ENCODE measurements at places on chromosomes 6 and 20.

DNA sequence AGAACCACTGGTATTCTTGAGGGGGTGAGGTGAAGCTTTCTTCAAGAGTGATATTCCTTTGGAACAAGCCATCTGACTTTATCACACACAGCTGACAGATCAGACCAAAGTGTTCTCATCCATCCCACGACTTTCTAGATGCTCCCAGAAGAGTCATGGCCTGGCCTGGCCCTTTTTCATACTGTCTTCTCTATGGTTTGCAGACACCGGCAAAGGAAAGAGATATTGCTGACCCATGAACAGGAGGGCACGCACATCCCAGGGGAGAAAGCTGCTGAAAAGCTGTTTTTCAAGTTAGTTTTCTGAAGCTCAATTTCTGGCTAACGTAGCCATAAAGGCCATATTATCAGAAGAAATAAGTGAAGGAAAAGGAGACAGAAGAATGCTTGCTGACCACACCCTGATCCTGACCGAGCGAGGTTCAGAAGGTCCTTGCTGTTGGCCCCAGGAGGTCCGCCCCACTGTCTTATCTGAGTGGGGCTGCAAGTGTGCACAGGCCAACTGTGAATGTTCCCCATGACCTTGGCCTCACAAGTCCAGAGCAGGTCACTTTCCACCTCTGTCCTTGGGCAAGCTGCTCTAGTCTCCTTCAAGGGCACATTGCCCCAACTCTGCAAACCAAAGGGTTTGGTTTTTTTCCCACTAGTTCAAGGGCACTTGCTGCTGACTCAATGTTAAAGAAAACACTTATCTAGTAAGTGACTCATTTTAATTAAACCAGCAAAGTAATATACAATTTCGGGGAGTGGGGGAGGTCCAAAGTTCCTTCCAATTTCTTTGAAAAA lies 2.0 kb downstream of the ACSS1 start:
- no peak for DNase-seq

DNA sequence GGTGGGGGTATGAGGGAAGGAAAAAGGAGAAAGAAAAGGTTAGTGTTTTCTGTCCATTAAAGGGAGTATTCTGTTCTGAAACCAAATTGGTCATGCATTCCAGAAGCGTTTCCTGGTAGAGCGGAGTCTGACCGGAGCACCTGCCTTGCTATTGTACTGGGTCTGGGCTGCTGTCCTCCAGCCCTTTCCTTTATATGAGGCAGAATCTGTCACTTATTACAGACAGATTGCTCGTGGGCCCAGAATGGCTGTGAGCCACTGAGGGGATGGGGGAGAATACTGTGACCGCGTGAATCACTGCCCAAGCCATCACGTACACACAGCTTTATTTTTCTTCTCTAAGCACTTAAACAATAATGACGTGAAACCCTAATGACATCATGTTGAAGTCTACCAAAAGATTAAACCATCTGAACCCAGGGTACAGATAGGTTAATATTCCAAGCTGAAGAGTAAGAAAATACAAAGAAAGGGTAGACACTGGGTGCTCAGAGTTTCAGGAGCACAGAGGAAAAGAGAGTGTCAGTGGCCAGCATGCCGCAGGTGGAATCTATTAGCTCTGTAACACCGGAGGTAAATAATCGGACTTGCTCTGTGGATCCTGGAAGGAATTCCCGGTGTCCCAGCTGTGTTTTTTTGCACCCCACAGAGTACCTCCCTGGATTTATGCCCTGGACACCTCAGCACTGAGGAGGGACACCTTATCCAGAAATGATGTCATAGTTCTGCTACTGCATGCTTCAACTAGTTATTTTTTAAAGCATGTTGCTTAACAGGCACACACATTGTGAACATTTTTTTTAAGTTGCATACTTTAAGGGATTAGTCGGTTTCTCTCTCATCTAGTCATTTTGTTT lies 573.3 kb downstream of the PKHD1 start:
- no peak for DNase-seq

GRCh38 chr6:126170433-126170832 lies 169.5 kb upstream of the CENPW start:
- DNase-seq, result no peak

DNA sequence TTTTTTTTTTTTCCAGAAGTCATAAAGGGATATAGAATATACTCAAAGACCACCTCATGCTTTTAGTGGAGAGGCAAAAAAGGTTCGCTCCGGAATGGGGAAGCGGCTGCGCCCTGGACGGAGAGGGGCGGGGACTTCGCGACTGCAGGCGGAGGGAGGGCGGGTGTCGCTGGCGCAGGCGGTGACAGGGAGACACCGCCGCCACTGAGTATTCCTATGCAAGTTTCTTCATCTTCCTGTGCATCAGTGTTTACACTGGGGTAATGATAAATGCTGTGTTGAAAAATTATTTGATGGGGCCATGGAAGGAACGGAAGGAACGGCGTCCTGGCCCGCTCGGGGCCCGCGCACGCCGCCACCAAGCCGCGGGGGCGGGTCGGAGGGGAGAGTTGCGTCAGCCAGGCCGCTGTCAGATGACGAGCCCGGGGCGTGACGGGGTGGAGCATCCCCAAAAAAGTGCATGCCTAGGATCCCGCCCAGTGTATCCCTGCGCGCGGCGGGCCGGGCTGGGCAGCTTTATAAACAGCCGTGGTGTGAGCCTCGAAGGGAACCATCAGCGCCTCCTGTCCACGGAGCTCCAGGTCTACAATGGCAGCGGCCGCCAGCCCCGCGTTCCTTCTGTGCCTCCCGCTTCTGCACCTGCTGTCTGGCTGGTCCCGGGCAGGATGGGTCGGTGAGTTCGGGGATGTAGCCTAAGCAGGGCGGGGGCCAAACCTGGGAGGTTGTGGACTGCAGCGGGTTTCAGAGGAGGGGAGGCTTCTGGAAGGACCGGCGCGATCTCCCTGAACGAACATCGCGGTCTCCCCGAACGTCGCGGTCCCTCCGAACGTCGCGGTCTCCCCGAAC lies at the start of gene ULBP1:
Gene ULBP1 (plus strand): TSS at position 482 of the 846 bp plus-strand sequence. CDS start 107 bp downstream, at position 589.
- DNase-seq, result peak; percentile 48

All from GM12891 (cell line).